ENCODE measurements at places on chromosomes 1 and 21.

GRCh38 chr1:23376890-23377811 lies 7.5 kb upstream of the ZNF436 start:
- DNase-seq = no peak

DNA sequence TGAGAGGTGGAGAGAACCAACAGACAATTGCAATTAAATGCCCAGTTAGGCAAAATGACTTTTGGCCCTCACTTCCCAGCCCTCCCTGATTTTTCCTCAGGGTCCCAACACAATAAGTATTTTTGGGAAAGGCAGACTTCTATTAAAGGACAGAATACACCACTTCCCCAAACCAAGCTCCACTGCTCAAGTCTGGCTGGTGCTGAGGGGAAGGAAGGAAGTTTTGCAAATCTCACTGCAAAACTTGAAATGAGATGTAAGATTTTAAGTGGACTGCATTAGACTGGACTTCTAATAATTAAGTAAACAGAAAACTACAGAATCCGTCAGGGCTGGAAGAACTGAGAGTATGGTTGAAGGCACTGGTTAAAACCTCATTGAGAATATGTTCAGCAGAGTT lies 32.2 kb upstream of the CD1D start:
- DNase-seq = no peak

DNA sequence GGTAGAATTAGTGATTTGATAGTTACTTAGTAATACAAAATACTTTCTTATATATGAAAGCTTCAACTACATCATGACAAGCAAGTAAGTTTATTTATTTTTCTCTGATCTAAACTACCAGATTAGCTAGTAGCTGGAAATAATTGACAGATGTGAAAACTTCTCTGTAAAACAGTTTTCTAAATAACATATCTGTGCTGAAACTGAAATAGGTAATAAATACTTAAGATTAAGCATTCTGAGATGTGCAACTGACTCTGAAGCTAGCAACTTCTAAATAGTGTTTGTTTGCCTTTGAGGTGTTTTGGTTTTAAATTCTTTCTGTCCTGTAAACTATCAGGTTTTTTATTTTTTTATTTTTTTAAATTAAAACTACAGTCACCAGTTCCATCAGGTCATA lies 18.5 kb upstream of the LHX8 start:
- no peak for DNase-seq

DNA sequence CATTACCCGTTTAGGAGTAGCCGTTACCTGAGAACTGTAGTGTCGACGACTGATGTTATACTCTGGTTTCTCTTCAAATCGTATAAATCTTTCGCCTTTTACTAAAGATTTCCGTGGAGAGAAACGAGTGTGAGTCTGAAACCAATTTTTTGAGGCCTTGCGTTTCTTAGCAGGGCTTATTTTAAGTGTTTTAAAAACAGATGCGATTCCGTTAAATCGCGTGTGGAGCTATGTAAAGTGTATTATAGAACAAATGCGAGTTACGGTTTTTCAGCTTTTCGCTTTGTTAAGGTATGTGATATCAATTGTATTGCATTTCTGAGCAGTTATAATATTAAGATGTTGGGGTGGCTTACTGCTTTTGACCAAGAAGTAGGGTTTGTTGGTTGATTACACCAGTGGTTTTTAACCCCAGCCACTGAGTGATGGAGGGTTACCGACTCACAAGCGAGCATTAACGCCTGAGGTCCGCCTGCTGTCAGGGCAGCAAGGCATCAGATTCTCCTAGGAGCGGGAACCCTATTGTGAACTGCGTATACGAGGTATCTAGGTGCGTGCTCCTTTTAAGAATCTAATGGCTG lies 18.0 kb downstream of the KIAA2013 start:
- peak; percentile 89 for DNase-seq

DNA sequence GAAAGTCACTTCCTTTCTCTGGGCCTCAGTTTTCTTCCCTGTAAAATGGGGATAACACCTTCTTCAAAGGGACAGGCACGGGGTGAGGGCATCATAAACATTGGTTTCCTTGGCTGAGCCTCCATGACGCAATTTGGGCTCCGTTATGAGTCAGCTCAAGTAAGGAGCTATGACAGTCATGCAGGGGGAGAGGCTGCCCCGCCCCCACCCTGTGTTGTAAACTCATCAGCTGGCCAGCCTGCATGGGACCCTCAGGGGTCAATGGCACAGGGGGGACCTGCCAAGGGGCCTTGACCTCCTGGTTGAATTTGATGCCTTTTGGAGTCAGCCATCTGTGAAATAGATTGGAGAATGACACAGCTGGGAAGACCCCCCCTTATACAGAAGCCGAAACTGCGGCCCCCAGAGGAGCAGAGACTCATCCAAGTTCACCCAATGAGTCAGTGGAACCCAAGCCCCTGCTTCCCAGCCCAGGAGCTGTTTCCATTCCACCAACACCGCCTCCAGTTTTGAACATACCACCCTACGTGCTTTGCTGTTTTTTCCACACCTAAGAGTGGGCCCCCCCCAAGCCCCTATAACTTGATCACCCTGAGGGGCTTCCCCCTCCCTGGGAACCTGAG lies 36.8 kb upstream of the RUNX3 start:
- peak; percentile 91 for DNase-seq

GRCh38 chr1:67274623-67275325 lies 32.9 kb upstream of the IL12RB2 start:
- no peak for DNase-seq

GRCh38 chr1:9294910-9295636 lies 2.4 kb downstream of the SPSB1 start:
- no peak for DNase-seq

DNA sequence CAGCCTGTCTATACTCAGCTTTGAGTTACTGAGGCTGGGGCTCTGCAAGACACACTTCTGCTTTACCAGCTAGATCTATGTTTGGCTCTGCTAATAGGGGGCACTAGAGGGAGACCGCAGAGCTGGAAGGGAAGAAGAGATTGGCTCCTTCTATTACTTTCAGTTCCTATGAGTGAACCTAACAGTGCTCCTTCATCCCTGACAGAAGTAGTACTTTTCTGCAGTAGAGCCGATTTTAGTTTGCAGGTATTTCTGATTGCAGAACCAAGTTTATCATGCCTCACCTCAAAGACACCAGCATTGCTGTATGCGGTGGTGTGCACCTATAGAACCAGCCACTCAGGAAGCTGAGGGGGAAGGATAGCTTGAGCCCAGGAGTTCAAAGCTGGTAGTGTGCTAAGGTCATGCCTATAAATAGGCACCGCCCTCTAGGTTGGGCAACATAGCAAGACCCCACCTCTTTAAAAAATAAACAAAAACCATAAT lies 5.7 kb upstream of the ZDHHC18 start:
- DNase-seq = no peak

GRCh38 chr1:185487936-185488335 lies 170.9 kb upstream of the IVNS1ABP start:
- DNase-seq = no peak

GRCh38 chr1:244341455-244342450 lies 110.0 kb downstream of the ADSS2 start:
- DNase-seq = no peak

- DNase-seq = no peak
These were observed 95.9 kb downstream of the DISP1 start for GRCh38 chr1:222910699-222911098.

- no peak for DNase-seq
These were observed 570 bp downstream of the KCND3 start for GRCh38 chr1:111988743-111989453.

DNA sequence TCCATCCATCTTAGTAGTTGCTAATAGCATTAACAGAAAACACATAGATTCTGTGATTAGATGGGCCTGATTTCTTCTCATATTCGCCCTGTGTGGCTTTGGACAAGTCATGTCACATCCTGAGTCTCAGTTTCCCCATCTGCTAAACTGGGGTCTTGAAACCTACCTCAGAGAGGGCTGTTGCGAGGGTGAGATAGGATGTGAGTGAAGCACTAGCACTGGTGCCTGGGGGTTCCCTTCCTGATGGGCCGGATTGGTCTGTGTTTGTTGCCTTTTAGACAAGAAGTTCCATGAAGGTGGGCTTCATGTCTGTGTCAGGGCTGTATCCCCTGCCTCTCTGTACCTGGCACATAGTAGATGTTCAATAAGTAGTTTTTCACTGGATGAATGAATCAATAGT lies 3.5 kb upstream of the MAN1C1 start:
- no peak for DNase-seq

DNA sequence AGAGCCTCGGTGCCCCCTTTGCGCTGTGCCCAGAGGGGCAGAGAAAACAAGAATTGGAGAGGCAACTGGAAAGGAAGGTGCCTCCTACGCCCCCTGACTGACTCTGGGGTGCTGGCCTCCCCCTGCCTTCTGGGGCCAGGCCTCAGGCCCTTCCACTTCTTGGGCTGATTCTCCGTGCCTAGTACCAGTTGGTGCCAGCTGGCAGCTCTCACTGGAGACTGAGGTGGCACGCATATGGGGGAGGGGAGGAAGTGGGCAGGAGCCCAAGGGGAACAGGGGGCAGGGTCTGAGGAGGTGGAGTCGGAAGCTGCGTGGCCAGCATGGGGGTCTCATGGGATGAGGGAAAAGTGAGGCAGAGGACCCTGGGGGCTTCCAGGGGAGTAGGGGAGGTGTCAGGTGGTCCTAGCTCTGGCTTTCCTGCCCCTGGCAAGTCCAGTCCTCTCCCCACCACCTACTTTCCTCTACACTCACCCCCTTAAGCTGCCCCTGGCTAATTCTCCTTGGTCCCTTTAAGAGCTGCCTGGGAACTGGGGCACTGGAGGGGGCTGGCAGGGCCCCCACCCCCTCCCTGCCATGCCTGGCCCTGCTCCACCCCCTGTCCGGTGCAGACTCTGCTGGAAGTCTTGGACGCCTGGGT lies 6.5 kb upstream of the SEMA4A start:
- no peak for DNase-seq

GRCh38 chr1:169295846-169296245 lies 71.8 kb downstream of the NME7 start:
- DNase-seq = no peak

DNA sequence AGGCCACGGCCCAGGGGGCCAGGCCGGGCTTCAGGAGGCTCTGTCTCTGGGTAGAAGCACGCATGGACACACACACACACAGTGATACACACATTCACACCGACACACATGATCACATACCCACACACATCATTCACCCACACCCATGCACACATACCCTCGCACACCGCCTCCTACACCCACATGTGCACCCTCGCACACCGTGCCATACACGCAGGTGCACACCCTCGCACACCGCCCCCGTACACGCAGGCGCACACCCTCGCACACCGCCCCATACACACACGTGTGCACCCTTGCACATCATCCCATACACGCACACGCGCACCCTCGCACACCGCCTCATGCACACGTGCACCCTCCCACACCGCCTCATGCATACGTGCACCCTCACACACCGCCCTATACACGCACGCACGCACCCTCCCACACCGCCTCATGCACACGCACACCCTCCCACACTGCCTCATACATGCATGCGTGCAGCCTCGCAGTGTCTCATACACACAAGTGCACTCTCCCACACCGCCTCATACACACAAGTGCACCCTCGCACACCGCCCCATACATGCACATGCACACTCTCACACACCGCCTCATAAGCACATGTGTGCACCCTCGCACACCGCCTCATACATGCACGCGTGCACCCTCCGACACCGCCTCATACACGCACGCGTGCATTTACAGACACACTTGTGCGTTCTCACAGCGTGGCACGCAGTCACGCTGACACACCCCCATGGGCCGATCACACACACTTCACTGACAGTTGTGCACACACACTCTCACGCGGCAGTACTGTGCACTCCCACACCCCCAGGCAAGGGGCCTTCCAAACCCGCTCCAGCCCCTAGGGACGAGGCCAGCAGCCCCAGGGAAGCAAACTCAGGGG lies 128.1 kb downstream of the SIK1 start:
- no peak for DNase-seq

GRCh38 chr1:85857991-85858390 lies 149.8 kb upstream of the ZNHIT6 start:
- no peak for DNase-seq

- DNase-seq = no peak
These were observed 74.1 kb upstream of the IRF2BP2 start for GRCh38 chr1:234683861-234684632.

- no peak for DNase-seq
These were observed 374.0 kb downstream of the CAMTA1 start for GRCh38 chr1:7159116-7159781.

- DNase-seq = no peak
These were observed 37.8 kb downstream of the DRAM2 start for GRCh38 chr1:111101854-111102642.

DNA sequence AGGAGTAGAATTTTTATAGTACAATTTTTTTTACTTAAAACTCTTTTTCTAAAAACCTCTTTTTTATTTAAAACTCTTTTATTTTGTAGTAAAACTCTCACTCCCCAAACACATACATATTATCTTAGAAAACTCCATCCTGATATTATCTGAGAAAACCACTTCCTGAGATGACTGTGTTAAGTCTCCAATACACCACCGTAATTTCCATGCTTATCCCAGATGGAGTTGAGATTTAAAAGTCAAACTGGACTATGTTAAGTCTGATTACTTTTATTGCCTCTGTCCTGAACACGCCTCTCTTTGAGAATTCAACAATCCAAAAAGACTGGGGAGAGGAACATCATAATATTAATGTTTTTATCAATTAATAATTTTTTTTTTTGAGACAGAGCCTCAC lies 3.7 kb downstream of the SEC16B start:
- DNase-seq = no peak

- DNase-seq = no peak
These were observed 11.2 kb downstream of the COX20 start for GRCh38 chr1:244846653-244847052.

DNA sequence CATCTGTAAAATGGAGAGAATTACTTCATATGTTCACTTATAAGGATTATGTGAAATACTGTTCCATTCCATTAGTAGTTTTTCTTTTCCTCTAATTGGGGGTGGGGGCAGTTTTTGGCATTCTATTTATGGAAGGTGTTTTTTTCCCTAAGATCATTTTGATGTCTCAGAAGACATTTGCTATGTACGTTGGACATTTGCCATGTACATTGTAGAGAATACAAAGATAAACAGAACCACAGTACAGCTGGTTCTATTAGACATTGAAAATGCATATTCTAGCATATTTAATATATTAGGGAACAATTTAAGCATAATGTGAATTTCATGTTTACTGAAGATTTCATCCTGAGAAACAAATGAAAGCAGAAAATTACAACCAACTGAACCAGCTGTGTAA lies 98.5 kb downstream of the PTBP2 start:
- DNase-seq = no peak

DNA sequence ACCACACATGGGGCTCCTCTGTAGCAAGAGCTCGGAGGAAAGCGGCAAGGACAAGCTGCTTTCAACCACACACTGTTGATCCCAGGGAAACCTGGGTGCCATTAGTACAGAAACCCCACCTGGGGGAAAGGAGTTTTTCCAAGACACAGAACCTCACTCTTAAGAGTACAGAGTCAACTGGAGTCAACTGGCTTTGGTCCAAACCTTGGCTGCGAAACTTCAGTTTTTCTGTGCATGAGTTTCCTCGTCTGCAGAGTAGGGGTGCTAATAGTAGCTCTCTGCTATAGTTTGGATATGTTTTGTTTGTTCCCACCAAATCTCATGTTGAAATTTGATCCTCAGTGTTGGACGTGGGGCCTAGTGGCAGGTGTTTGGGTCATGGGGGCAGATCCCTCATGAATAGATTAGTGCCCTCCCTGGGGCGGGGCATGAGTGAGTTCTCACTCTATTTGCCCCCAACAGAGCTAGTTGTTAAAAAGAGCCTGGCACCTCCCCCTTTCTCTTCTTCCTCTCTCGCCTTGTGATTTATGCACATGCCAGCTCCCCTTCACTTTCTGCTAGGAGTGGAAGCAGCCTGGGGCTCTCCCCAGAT lies 161.1 kb downstream of the PIGK start:
- DNase-seq = no peak

GRCh38 chr1:109488696-109489095 lies 5.0 kb downstream of the ATXN7L2 start:
- no peak for DNase-seq
